ENCODE measurements at places on chromosomes 6 and 20.
A peak's percentile ranks its signal among the peaks of the same experiment; 100 is the strongest.

GRCh38 chr6:136117081-136117480, 133.0 kb downstream of the MTFR2 start:
- DNase-seq = no peak

DNA sequence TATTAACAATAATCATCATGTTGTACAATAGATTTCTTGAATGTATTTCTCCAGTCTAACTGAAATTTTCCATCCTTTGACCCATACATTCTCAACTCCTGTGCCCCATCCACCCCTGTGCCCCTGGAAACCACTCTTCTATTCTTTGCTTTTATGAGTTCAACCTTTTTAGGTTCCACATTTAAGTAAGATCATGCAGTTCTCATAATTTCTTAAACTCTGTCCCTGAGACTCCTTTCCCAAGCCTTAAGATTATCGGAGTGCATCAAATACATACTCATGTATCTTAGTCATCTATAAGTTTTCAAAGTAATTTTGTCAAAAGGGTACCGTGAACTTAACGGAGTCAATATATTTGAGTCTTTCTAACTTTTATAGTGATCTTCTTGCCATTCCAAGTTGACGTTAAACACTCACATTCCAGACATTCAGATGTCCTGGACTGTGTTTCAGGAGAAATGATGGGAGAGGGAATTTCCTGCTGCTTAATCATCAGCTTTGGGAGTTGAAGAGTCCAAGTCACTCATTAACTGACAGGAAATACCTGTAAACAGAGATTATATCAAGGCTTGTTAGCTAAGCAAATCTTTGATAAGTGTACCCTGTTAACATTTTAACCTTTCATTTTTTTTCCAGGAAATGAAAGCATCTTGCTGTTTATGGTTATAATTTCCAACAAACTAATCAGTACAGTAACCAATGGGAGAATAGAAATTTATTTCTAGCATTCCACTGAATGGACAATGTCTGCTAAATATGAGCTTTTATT, 73.3 kb downstream of the ADGRG6 start:
- no peak for DNase-seq

DNA sequence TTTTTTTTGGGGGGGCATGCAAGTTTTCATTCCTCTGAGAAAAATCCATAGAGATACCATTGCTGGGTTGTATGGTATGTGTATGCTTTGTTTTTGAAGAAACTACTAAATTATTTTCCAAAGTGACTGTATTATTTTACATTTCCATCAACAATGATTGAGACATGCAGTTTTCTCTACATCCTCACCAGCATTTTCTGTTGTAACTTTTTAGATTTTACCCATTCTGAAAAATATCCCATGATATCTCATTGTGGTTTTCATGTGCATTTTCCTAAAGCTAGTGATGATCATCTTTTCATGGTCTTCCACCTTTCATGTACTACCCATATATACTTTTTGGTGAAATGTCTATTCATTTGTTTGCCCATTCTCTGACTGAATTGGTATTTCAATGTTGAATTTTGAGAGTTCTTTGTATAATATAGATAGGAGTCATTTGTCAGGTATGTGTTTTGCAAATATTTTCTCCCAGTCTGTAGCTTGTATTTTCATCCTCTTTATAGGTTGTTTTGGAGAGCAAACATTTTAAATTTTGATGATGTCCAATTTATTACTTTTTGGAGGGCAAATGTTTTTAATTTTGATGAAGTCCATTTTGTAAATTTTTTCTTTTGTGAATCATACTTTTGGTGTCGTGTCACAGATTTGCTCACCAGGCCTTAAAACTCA, 827.5 kb upstream of the CITED2 start:
- DNase-seq = no peak

DNA sequence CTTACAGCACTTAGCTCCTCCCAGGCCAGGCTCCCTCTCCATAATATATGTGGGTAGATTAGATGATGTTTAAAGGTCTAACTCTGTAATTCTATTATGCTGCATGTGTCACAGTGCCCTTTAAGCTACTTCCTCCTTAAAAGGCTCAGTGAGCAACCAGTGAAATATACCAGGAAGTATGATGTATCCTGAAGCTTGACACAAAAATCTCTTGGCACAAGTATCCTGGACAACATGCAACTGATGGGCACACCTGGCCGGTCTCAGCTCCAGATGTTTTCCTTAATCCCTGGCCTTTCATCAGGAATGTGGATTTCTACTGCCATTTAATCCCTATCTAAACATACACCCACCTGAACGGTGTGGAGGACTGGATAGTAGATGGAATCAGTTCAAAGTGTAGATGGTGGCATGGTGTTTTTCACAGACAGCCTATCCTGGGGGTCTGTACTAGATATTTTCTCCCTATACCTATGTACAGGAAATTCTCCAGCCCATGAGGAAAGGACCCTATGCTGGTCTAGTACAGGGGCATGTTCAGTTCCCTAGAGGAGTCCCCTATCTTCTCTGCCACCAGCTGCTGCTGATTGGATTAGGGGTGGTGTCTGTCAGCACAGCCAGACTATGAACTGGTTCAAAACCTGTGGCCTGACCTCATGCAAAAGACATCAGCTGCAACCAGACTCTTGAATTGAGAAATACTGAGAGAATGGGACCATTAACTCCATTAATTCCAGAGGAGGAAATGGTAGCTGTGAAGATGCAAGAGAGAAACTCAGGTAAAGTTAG, 59.4 kb upstream of the CITED2 start:
- DNase-seq = no peak

- no peak for DNase-seq
Measured at GRCh38 chr20:45576995-45577394, 2.1 kb downstream of the WFDC8 start.

DNA sequence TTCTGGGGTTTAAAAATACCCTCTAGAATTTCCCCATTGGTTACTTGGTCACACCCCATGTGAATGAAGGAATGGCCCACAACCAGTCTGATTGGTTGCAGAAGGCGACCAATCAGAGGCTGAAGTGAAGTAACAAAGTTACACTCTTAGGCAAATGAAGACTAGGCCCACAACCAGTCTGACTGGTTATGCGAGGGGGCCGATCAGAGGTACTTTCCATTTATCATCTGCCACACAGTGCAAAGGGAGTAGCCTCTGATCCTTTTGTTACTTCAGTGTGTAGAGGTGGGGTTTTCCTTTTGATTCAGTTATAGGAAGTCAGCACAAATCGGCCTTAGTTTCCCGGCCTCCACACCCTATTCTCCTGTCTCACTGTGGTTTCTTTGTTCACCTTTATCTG, 61.2 kb upstream of the SGK1 start:
- DNase-seq = no peak

GRCh38 chr6:166253778-166254204, 54.4 kb downstream of the PRR18 start:
- DNase-seq = no peak

GRCh38 chr20:20712004-20712473, 405 bp downstream of the RALGAPA2 start:
- no peak for DNase-seq

- DNase-seq = peak; percentile 78
Measured at GRCh38 chr20:63858393-63859165, 2.7 kb upstream of the ABHD16B start.

DNA sequence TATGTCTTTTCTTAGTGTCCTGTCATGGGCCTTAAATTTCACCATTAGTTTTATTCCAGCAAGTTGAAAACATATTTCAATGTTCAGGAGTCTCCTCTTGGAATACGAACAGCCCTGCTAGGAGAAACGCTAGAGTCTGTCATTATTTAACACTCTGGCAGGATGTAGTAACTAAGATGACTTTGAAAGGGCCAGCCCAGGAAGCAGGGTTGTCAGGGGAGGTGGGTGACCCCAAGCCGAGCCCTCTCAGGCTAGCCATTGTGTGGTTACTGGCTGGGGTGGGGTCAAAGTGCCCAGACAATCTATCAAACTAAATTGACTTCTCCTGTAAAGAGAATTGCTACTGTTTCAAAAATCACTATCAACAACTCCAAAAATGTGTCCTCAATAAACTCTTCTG, 67.8 kb downstream of the LY86 start:
- DNase-seq = no peak

GRCh38 chr20:40689943-40690835, 1.2 kb upstream of the MAFB start:
- peak; percentile 94 for DNase-seq

- no peak for DNase-seq
Measured at GRCh38 chr6:27161946-27162603, 85.4 kb upstream of the PRSS16 start.
